ENCODE measurements at places on chromosomes 5 and 9. TPM values are rescaled to one million over a fixed set of nuclear protein-coding genes. Genes with fewer than 3 reads are reported as not detected.

DNA sequence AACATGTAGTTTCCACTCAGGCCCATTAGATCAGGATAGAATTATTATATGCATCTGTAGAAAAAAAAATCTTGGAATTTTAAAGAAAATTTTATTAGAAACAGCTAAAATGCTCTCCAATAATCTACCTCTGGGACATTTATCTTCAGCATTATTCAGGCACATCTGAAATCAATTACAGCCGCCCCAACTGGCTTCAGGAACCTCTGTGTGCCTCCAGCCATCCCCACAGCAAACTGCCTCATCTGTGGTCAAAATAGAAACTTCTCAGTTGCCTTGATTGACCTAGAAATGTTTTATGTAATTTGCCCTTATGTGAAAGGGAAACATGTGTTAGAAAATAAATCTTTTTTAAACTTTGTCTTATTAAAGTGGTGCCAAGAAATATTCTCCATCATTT, 120.1 kb upstream of the LPAR1 start:
- H3K36me3 ChIP-seq, result no peaks in the 10 kb centered on the region
- peak; percentile 30 for DNase-seq
- H3K4me1 ChIP-seq, result peaks cover 7% of the 10 kb centered on the region
- no peak overlapping the region for H3K27ac ChIP-seq

GRCh38 chr9:6658628-6659353, 13.3 kb upstream of the GLDC start:
- H3K36me3 ChIP-seq, result no peaks in the 10 kb centered on the region
- H3K27me3 ChIP-seq, result no peaks in the 10 kb centered on the region
- DNase-seq, result no peak
- H3K4me3 ChIP-seq, result no peak overlapping the region
- H3K4me1 ChIP-seq, result no peaks in the 10 kb centered on the region
- H3K27ac ChIP-seq, result no peak overlapping the region

- H3K4me3 ChIP-seq, result no peak overlapping the region
- H3K4me1 ChIP-seq, result no peaks in the 10 kb centered on the region
- no peaks in the 10 kb centered on the region for H3K36me3 ChIP-seq
- H3K27ac ChIP-seq, result no peak overlapping the region
- DNase-seq, result no peak
- H3K27me3 ChIP-seq, result no peaks in the 10 kb centered on the region
Observed at GRCh38 chr5:113680534-113680933, 167.0 kb downstream of the YTHDC2 start.

GRCh38 chr5:108636135-108636853, 111.4 kb upstream of the FER start:
- no peaks in the 10 kb centered on the region for H3K27me3 ChIP-seq
- H3K36me3 ChIP-seq, result no peaks in the 10 kb centered on the region
- H3K4me3 ChIP-seq, result no peak overlapping the region
- DNase-seq, result no peak

DNA sequence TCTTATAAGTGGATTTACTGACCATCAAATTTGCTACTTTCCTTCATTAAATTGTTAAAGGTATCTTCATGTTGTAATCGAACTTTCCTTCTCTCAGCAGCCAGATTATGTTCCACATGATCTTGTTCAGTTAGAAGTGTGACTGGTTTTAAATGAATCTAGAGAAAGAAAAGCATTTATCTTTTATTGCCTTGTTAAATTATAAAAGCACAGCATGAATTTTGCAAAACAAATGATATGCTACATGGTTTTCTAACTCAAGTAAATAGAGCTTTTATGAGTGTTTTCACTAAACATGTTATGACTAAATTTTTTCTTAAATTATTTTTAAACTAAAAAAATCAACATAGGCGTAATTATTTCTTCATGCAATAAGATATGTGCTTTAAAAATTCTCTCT, 34.1 kb downstream of the ACOT12 start:
- DNase-seq, result no peak
- no peak overlapping the region for H3K27ac ChIP-seq
- H3K4me1 ChIP-seq, result no peaks in the 10 kb centered on the region
- H3K36me3 ChIP-seq, result no peaks in the 10 kb centered on the region

Gene CYLC2
- not detected for polyA plus RNA-seq

DNA sequence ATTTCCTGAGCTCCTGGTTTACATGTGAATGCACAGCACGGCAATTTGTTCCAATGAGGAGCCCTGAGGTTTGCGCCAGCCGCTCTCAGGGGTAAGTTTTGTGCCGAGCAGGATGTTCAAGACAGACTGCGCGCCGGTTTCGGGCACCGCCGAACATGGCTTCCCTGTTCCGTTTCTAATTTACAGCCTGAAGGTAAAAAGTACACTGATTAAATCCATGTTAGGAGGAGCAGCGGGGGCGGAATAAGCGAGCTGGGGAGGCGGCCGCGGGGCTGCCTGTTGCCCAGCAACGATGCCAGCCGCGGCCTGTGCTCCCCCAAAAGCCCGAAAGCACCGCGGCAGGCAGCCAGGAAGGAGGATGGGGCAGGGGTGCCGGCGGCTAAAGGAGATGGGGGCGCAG, 6.4 kb downstream of the SOWAHA start:
- no peak overlapping the region for H3K4me3 ChIP-seq
- no peaks in the 10 kb centered on the region for H3K4me1 ChIP-seq
- H3K27me3 ChIP-seq, result no peaks in the 10 kb centered on the region
- no peaks in the 10 kb centered on the region for H3K36me3 ChIP-seq
- no peak for DNase-seq
- H3K27ac ChIP-seq, result no peak overlapping the region

GRCh38 chr5:172487671-172488070, 33.3 kb upstream of the SH3PXD2B start:
- H3K27ac ChIP-seq, result no peak overlapping the region
- no peak for DNase-seq
- H3K4me3 ChIP-seq, result no peak overlapping the region
- H3K36me3 ChIP-seq, result no peaks in the 10 kb centered on the region

- peaks cover 2% of the 10 kb centered on the region for H3K4me1 ChIP-seq
- H3K4me3 ChIP-seq, result no peak overlapping the region
- no peaks in the 10 kb centered on the region for H3K36me3 ChIP-seq
- no peaks in the 10 kb centered on the region for H3K27me3 ChIP-seq
- DNase-seq, result no peak
Observed at GRCh38 chr5:76579166-76579937, 43.9 kb downstream of the F2RL2 start.

Gene PCA3
- polyA plus RNA-seq, result 0.21 TPM

Gene PCDHGB3
- polyA plus RNA-seq, result 0.53 TPM

DNA sequence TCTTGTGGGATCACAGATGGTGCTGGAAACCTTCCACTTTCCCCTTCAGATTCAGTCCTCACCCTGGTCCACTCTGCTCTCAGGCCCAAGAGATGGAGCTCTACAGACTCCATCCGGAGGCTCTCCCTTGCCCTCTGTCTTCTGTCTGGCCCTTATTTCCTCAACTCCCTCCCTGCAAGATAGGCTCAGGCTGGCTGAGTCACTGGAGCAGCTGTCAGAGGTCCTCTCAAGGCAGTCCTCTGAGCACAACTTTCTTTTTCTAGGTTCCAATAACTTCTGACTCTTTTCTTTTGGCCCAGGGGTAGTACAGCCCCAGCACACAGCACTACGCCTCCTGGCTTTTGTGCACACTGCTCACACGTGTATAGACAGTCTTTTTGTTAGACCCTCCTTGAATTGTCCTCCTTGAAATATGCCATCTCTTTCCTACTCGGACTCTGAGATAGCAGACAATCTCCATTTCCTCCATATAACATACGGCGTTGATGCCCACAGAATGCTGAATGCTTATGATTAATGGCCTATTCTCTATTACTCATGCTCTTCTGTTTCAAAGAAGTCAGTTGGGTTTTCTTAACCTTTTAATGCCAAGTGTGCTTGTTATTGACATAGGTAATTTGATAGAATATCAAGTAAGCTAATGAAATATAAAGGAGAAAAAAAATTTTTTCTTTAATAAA, 193.1 kb downstream of the SLC12A2 start:
- DNase-seq, result no peak
- H3K27ac ChIP-seq, result peak overlapping the region; percentile 34
- no peaks in the 10 kb centered on the region for H3K36me3 ChIP-seq
- no peaks in the 10 kb centered on the region for H3K27me3 ChIP-seq
- no peak overlapping the region for H3K4me3 ChIP-seq

Gene C9orf50
- polyA plus RNA-seq, result 0.30 TPM

GRCh38 chr9:136399176-136400037, 563 bp downstream of the SNAPC4 start:
- no peaks in the 10 kb centered on the region for H3K27me3 ChIP-seq
- peak overlapping the region; percentile 60 for H3K27ac ChIP-seq
- H3K4me3 ChIP-seq, result peak overlapping the region; percentile 85
- H3K4me1 ChIP-seq, result peaks cover 3% of the 10 kb centered on the region

DNA sequence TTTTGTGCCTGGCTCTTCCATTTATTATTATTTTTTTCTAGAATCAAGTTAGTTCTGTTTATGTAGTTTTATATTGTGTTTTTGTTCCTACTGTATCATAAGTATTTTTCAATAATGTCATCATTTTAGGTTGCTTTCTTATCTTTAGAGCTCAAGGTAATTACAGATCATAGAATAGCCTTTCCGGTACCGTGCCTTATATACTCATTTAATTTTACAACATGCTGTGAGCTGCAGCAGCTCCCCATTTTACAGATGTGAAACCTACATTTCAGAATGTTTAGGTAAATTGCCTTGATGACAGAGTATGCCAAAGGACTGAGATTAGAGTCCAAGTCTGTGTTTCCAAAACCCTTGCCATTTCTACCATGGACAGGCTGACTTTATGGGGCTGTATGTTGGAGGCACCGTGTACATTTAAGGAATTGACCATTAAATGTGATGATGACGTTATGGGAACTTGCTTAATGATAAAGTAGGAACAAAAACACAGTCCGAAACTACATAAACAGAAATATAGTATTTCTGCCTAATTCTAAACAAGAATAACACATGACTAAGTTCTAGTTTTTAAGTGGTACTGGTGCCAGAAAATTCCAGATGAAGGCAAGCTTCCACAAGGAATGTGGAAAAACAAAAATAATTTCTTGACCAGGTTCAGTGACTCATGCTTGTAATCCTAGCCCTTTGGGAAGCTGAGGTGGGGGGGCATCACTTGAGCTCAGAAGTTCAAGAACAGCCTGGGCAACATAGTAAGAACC, 97.7 kb downstream of the IQGAP2 start:
- no peaks in the 10 kb centered on the region for H3K36me3 ChIP-seq
- H3K27ac ChIP-seq, result peak overlapping the region; percentile 31
- H3K4me3 ChIP-seq, result no peak overlapping the region
- no peaks in the 10 kb centered on the region for H3K27me3 ChIP-seq
- DNase-seq, result no peak

Gene KIAA1958
- 1.5 TPM for polyA plus RNA-seq

DNA sequence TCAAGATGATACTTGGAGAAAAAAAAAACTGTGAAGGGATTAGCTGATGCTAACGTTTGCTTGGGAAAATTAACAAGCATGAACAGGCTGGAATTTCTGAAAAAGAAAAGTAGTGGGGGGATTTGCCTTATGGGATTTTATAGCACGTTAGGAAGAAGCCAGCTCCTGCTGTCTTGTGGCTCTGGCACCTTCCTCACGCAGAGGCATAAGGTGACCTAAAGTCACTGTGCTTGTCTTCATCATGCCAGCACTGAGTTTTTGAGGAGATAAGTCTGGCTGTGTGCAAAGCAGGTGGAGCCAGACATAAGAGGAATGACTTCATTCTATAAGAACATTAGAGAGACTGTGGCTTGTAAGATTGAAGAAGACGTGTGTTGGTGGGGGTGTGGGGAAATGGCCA, 94.4 kb upstream of the MAP1B start:
- peaks cover 23% of the 10 kb centered on the region for H3K4me1 ChIP-seq
- H3K36me3 ChIP-seq, result no peaks in the 10 kb centered on the region
- DNase-seq, result no peak
- no peaks in the 10 kb centered on the region for H3K27me3 ChIP-seq

DNA sequence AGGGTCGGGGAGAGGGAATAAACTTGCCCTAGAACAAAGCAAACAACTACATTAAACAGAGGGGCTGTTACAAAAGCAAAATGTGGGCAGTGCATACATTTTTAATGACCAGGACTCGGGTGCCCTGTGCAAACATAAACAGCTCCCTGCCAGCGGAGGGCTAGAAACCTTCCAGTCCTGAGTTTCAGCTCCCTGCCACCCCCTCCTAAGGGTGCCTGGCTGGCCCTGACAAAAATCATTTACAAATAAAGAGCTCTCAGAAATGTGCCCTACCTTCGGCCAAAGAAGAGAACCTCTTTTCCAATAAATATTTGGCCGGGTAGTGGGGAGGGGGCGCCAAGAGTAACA, 29.5 kb downstream of the FOXD1 start:
- no peaks in the 10 kb centered on the region for H3K27me3 ChIP-seq
- H3K36me3 ChIP-seq, result no peaks in the 10 kb centered on the region
- DNase-seq, result no peak
- peak overlapping the region; percentile 28 for H3K27ac ChIP-seq
- H3K4me3 ChIP-seq, result 0 out of 2 replicates have a peak overlapping the region, but pooled peaks have one; percentile 8
- H3K4me1 ChIP-seq, result peaks cover 13% of the 10 kb centered on the region

DNA sequence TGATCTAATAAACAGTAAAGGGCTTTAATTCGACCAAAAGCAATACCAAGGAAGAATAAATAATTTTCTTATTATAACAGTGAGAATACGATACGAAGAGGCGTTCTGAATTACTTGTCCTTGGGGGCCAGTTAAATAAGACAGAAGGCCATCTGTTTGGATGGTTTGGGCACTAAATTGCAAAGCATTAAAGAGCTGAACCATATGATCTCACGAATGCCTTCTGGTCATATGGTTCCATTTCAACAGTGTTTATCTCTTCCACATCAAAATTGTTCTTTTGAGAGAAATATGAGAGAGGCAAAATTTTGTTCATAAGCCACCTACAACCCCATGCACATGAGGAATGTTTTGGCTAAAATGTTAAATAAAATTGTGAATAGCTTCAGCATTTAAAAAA, 605.4 kb downstream of the PTPRD start:
- H3K27me3 ChIP-seq, result no peaks in the 10 kb centered on the region
- H3K27ac ChIP-seq, result no peak overlapping the region
- H3K36me3 ChIP-seq, result no peaks in the 10 kb centered on the region

DNA sequence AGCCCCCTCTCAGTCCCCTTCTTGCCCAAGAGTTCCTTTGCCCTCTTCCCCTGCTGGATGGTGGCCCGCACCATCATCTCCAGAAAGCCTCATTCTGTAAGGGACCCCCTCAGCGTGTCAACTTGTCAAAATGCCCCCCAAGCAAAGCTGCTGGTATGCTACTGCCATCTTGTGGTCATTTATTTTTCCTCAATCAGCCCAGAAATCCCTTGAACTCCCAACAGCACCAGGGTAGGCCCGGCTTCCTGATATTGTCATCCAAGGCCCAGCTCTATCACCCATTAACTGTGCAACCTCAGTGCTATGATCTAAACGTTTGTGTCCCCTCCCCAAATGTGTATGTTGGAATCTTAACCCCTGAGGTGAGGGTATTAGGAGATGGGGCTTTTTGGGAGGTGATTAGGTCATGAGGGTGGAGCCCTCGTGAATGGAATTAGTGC, 53.2 kb upstream of the FBXW11 start:
- no peak overlapping the region for H3K4me3 ChIP-seq
- no peaks in the 10 kb centered on the region for H3K4me1 ChIP-seq
- H3K27me3 ChIP-seq, result no peaks in the 10 kb centered on the region

Gene IRX4
- not detected for polyA plus RNA-seq

All from SK-N-SH (cell line).